ELR (cell line): ENCODE measurements at places on chromosomes 16 and 17.

- DNase-seq, result no peak
These were observed 39.7 kb upstream of the MEAK7 start for GRCh38 chr16:84544031-84544773.

GRCh38 chr16:67294938-67295361 is 15.6 kb downstream of the PLEKHG4 start:
- DNase-seq, result no peak

DNA sequence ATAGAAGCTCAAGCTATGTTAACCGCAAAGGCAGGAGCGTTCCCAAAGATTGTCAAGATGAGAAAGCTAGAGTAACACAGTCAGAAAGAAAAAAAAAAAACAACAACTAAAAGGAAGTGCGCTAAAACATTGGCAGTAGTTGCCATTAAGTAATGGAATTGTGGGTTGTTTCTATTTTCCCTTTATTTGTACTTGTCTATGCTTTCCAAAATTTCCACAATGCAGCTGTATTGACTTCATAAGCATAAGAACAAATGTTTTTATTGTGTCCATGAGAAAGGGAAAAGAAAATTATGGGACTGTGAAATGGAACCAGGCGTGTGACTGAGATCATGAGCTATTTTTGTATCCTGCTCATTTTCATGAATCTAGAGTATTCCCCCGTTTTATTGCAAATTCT is 153.4 kb downstream of the TMEM114 start:
- DNase-seq, result no peak

GRCh38 chr17:17780922-17781590 is 55.7 kb downstream of the SREBF1 start:
- peak; percentile 67 for DNase-seq

DNA sequence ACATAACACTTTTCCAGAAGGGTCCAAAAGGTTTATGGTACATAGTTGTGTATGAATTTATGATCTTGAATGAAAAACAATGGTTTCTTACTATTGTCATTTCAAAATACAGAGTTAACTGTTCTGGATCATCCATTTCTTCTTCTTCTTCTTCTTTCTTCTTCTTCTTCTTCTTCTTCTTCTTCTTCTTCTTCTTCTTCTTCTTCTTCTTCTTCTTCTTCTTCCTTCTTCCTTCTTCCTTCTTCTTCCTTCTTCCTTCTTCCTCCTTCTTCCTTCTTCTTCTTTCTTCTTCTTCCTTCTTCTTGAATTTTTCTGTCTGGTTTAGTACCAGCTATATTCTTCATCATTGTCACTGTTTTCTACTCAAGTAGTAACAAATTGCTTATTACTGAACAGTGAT is 47.8 kb downstream of the TNRC6C start:
- no peak for DNase-seq

DNA sequence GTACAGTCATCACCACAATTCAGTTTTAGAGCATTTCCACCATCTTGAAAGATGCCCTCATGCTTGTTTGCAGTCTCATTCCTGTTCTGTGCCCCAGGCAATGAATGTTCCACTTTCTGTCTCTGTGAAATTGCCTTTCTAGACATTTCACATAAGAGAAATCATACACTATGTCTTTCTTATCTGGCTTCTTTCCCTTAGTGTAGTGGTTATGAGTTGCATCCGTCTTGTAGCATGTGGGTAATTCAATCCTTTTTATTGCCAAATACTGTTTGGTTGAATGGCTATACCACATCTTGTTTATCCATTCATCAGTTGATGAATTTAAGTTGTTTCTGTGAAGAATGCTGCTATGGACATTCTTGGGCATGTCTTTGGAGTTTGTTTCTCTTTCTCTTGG is 132.5 kb upstream of the PLCG2 start:
- DNase-seq, result peak; percentile 57

DNA sequence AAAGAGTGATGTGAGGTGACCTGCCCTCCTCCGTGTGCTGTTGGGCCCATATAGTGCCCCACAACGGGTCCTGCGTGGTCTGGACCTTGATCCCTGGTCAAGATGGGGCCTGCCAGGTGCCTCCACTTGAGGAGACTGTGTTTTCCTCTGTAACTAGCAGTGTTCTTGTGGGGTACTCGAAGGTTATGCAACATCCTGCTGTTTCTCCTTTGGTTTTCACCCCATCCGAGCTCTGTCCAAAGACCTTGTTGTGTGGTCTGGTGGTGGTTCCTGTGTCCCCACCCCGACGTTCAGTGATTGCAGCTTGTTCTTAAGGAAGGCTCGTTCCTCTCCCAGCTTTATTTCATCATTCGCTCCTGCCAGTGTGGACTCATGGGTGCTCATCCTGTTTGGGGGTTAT is 38.7 kb upstream of the ZNF750 start:
- no peak for DNase-seq

DNA sequence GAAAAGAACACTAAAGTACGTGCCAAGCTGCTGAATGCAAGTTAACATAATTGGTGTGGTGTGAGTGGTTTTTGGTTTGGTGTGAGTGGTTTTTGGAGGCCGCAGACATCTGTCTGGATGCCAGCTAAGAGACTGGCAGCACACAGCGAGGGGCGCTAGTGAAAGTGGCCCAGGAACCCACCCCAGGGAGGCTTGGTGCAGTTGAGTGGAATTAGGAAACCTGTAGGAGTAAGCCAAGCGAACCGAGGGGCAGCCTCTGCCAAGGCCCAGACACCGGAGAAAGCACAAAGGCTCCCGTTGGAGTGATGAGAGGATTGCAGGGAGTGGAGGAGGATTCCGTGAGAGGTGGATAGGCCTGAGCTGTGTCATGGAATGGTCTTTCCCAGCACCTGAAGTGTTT is 24.6 kb upstream of the SLC5A11 start:
- DNase-seq, result no peak

DNA sequence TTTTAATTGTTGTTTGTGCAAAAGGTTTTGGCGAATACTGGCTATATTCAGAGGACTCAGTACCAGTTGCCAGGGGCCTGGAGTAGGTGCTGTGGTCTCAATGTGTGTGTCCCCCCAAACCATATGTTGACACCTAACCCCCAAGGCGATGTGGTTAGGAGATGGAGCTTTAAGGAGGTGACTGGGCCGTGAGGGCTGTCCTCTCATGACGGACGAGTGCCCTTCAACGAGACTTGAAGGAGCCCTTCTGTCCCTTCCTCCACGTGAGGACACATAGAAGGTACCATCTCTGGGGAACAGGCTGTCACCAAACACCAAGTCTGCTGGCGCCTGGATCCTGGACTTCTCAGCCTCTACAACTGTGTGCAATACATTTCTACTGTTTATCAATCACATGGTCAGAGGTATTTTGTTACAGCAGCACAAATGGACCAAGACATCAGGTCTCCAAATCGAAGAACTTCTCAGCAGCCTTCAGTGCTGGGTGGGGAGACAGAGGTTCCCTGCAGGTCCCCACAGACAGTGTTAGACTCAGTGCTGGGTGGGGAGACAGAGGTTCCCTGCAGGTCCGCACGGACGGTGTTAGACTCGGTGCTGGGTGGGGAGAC is 24.8 kb upstream of the METRNL start:
- DNase-seq, result no peak

- DNase-seq, result no peak
These were observed at the start of gene PRSS33 for GRCh38 chr16:2787406-2787805. Gene PRSS33, minus strand, starts transcription at chr16:2787560. Its CDS starts 1,013 bp downstream, at chr16:2786547.

GRCh38 chr17:59366040-59366757 is 34.7 kb downstream of the YPEL2 start:
- no peak for DNase-seq

- peak; percentile 64 for DNase-seq
These were observed 633 bp downstream of the TBC1D16 start for GRCh38 chr17:80034791-80035686.

DNA sequence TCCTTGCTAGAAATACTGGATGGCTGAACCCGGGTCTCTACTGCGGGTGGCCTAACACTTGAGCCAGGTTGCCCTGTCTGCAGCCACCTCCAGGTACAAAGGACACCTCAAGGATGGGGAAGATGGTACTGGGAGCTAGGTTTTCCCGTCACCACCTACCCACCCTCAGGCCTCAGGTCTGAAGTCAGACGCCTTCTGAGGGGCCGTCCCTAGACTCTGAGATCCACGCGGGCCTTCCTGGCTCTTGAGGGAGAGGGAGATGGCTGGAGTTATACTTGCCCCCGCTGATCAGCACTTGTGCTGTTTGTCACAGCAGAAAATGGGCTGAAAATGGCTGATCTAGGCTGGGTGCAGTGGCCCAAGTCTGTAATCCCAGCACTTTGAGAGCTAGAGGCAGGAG is 10.6 kb downstream of the TRPV3 start:
- DNase-seq, result no peak

- DNase-seq, result peak; percentile 14
These were observed 92.7 kb downstream of the ABCC1 start for GRCh38 chr16:16042076-16042475.
